ENCODE measurements at places on chromosomes 1 and 21.
A peak's percentile ranks its signal among the peaks of the same experiment; 100 is the strongest.

- H3K27me3 ChIP-seq, result peaks cover 7% of the 10 kb centered on the region
- no peaks in the 10 kb centered on the region for H3K36me3 ChIP-seq
- H3K4me1 ChIP-seq, result no peaks in the 10 kb centered on the region
- H3K4me3 ChIP-seq, result no peak overlapping the region
- H3K27ac ChIP-seq, result no peak overlapping the region
Observed at GRCh38 chr1:30383221-30383711, 340.1 kb downstream of the MATN1 start.

DNA sequence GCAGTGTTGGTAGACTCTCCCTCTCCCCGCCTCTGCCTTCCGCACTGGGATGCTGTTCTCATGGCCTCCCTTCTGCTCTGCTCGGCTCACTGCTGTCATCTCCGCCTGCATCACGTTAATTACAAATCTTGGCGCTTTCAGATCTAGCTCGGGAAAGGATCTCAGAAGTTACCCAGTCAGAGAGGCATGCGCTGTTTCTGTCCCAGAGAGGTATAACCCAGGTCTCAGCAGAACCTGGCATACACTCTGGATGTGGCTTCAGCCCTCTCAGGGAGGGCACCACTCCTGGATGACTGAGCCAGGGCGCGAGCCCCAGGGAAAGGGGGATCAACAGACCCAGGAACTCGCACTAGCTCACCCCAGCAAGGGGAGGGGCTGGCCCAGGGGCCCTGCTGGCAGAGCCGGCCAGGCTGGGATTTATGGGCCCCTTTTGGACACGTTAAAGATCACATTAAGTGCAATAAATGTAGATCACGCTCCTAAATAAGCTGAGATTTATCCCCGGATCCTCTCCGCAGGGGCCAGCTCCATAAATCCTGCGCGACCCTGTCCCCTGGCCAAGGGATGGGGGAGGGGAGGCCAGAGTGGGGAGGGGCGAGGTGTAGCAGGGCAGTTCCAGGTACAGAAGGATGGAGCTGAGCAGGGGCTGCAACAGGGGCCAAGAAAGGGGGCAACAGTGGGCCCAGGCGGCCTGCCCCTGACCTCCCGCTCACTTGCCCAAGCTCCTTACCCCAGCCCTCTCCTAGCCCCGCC is 101.3 kb upstream of the ZBTB40 start:
- no peaks in the 10 kb centered on the region for H3K27me3 ChIP-seq
- H3K36me3 ChIP-seq, result no peaks in the 10 kb centered on the region
- H3K27ac ChIP-seq, result peak overlapping the region; percentile 56
- H3K4me1 ChIP-seq, result peaks cover 10% of the 10 kb centered on the region
- DNase-seq, result no peak

DNA sequence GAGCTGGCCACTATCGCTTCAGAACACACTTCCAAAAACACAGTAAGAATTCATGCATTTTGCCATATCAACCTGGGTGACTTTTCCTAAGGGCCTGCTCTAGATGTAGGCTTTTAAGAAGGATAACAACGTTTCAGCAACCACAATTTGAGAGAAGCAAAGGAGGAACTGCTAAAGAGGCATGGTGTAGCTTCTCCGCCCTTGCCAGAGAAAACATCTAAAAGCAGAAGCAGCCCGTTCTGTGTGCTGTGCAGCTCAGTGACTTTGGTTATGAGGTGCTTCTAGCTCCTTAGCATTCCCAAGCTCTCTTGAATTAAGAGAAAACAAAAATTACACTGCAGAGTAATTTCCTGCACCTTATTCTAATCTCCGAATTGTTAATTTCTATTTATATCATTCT is 2.7 kb downstream of the PER3 start:
- H3K36me3 ChIP-seq, result no peaks in the 10 kb centered on the region
- H3K4me3 ChIP-seq, result no peak overlapping the region
- no peaks in the 10 kb centered on the region for H3K27me3 ChIP-seq
- H3K4me1 ChIP-seq, result no peaks in the 10 kb centered on the region
- no peak overlapping the region for H3K27ac ChIP-seq

GRCh38 chr1:62325081-62325480 is 5.8 kb upstream of the KANK4 start:
- H3K4me1 ChIP-seq, result no peaks in the 10 kb centered on the region
- H3K27me3 ChIP-seq, result no peaks in the 10 kb centered on the region
- H3K27ac ChIP-seq, result no peak overlapping the region
- DNase-seq, result no peak
- H3K4me3 ChIP-seq, result no peak overlapping the region
- H3K36me3 ChIP-seq, result no peaks in the 10 kb centered on the region

GRCh38 chr1:177480741-177481305 is 310.1 kb downstream of the BRINP2 start:
- no peaks in the 10 kb centered on the region for H3K36me3 ChIP-seq
- H3K27ac ChIP-seq, result no peak overlapping the region
- no peaks in the 10 kb centered on the region for H3K4me1 ChIP-seq
- no peaks in the 10 kb centered on the region for H3K27me3 ChIP-seq
- H3K4me3 ChIP-seq, result no peak overlapping the region
